ENCODE measurements at places on chromosomes 3 and 15.

DNA sequence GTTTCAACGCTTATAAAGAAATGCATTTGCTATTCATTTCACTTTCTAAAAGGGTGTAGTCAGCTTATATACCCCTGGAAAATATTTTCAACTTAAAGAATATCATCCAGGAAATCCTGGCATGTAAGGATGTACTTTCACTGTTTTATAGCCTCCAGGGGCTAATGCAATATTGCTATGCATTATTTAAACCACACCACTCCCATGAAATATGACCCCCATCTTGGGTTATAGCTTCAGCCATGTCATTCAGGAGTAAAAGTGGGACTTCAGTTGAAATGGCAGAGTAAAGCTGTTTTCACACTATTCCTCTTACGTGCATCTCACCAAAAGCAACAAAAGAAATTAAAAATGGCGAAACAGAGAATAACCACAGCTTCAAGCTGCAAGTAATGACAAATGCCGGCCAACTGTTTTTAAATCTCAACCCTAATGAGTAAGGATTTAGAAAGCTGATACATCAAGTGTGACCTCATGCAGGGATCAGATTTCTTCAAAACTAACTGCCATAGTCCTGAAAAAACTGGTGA is 84.5 kb downstream of the COL6A6 start:
- DNase-seq, result no peak

DNA sequence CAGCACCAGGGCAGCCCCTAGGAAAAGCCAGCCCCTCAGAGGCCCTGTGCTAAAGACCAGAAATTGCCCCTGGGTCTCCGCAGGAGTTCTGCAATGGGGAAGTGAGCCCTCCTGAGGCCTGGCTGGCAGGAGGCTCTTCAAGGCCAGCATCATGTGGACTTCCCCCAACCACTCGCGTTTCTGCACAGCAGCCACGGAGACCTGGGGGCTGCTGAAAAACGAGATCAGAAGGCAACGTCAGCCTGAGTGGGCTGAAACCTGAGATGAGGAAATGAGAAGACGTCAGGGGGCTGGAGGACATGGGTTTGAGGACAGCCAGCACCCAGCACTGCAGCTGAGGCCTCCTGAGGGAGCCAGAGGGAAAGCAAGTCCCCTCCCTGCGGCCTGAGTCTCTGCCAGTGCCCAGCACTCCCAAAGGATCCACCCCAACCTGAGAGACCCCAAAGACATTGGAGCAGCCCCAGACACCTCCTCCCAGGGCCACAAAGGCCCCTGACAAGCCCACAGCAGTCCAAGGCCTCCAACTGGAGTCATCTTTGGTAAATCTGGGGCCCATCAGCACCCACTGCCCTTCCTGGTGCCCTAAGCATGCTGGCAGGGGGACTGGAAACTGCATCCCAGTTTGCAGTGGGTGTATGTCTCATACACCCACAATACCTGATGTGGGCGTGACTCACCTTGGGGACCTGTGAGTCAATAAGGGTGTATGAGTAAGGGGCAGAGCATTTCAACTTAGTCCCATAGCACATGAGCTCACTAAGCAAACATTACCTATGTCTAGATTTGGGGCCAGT is 29.2 kb upstream of the CYP11A1 start:
- no peak for DNase-seq

GRCh38 chr3:26104851-26105251 is 315.0 kb downstream of the OXSM start:
- no peak for DNase-seq

DNA sequence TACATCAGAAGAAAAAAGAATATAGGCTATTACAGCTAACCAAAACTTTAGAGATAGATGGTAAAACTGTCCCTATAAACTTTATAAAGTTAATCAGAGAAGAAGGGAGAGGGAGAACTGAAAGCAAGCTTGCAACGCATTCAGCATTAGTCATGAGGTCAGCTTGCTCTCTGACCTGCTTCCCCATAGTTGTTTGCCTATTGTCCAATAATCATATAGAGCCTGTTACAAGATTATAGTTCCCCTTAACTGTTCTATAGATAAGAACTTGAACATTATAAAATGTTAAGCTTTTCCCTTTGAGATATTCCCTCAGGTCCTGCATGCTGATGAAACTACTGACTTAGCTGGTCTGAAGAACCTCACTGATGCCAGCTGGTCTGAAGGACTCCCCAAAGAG is 74.5 kb downstream of the CPNE4 start:
- no peak for DNase-seq

DNA sequence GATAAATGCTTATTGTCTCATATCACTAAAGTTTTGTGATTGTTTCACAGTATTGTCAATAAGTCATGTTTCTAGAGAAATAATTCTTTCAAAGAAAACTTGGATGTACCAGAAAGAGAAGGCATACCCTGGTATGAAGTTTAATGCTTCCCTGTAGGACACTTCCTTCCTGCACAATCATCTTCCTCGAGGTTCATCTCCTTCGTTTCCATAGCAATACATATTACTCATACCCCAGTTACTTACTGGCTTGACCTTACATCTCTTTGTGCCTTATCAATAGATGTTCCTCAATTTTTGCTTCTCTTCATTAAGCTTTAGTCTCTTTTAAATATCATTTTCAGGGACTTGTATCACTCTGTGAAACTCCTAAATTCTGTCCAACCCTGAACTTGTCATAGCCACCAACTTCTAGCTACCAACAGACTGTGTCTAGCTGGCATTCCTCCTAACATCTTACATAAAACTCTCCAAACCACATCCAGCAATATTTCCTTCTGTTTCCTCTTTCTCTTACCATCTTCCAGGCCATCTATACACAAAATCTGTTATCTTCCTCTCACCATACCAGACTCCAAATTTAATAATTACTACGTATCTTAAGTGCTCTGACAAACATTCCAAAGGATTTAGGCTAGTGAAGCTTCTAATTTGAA is 134.3 kb downstream of the GADL1 start:
- no peak for DNase-seq

- no peak for DNase-seq
Observed at GRCh38 chr3:188053036-188053340, 101.0 kb upstream of the LPP start.

DNA sequence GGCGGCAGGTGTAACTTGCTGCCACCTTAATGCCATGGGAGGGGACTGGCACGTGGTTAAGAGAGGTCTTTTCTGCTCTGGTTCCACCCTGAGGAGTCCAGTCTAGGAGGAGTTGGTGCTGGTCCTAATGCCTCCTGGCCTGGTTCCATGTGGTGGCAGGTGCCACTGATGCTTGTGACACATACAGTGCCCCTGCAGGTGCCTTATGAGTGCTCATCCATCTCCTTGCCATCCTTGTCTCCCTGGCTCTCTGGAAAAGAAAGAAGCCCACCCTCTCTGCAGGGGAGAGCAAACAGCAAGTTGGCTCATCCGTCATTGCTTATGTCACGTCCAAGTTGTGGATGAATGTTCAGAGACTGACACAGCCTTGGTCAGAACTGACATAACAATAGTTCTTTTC is 175.8 kb upstream of the DPH6 start:
- no peak for DNase-seq

DNA sequence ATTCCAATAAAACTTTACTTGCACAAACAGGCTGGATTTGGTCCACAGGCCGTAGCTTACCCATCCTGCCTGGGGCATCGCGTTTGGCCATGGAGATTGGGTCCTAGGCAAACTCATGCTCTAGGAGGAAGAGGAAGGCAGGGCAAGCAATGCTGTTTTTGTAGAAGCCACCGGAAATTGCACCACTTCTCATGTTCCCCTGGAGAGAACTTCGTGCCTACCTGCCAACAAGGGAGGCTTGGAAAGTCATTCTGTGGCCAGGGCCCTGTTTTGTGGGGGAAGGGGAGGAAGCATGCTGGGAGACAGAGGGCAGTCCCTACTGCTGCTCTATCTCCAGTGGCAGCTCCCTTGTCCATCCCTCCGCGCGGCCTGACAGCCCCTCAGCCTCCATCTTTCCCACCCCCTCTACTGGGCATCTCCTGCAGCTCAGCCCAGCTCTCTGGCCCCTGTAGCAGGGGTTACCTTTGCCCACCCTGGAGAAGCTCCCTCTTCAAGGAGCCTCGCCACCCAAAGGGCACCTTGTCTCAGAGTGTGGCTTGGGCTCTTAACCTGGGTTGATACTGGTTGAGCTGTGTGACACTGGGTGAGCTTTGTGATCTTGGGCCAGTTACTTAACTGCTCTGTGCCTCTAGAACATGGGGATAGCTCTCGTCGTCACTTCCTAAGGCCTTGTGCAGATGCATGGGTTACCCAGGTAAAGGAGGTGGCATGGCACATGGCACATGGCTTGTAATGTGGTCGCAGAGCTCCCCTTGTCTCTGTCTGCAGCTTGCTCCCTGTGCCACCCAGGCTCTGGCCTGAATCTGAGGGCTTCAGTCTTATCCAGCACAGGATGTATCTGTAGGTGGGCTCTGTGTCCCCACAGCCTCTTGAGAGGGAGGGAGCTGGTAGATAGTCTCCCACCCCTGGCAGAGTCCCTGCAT is 6.1 kb downstream of the ABTB1 start:
- DNase-seq, result no peak

DNA sequence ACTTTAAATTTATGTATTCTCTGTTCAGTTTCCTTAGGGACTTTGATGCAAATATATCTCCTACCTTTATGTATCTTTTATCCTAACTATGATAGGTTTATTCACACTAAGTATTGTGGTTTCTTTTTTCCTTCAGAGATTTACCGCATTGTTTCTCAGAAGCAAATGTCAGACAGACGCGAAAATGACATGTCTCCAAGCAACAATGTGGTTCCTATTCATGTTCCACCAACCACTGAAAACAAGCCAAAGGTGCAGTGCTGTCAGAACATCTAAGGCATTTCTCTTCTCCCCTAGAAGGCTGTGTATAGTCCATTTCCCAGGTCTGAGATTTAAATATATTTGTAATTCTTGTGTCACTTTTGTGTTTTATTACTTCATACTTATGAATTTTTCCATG is 18.3 kb downstream of the RAB11A start:
- DNase-seq, result peak; percentile 69

GRCh38 chr3:105174017-105174615 is 192.6 kb upstream of the ALCAM start:
- no peak for DNase-seq

DNA sequence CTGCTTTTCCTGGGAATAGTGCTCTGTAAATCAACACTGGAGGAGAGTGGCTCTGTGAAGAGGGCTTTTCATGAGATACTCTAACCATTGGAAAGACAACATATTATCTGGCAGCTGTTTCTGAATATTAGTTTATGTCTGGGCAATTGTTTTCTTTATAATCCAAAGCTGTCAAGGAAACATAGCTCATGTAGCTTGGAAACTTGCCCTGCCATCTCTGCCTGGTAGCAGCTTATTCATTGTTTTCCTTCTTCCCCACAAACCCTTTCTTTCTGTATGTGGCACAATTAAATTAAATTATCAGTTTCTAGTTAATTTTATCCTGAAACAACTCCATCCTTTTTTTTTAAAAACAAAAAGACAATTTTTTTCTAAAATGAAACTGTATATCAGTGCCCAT is 160.0 kb downstream of the EDEM1 start:
- DNase-seq, result no peak

GRCh38 chr3:98038876-98039275 is 3.8 kb upstream of the GABRR3 start:
- DNase-seq, result no peak

DNA sequence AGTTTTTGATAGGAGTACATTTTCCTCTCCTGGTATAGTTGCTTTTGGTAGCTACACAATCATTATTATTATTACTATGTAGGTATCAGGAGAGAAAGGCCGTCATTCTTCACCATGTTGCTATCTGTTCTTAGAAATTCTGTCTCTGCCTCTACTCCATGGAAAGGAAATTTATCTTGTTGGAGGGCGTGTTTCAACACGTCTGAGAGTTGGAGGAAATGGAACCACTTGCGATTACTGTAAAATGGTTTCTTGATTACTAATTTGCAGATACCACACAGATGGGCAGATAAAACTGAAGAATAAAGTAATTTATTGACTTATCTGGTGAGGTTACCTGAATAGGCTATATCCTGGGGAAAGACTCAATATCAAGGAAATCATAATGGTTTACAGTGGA is 488.4 kb downstream of the NR2F2 start:
- no peak for DNase-seq

GRCh38 chr15:77870195-77871065 is 207.1 kb downstream of the TBC1D2B start:
- DNase-seq, result no peak

GRCh38 chr3:13109516-13109915 is 36.3 kb upstream of the IQSEC1 start:
- no peak for DNase-seq

DNA sequence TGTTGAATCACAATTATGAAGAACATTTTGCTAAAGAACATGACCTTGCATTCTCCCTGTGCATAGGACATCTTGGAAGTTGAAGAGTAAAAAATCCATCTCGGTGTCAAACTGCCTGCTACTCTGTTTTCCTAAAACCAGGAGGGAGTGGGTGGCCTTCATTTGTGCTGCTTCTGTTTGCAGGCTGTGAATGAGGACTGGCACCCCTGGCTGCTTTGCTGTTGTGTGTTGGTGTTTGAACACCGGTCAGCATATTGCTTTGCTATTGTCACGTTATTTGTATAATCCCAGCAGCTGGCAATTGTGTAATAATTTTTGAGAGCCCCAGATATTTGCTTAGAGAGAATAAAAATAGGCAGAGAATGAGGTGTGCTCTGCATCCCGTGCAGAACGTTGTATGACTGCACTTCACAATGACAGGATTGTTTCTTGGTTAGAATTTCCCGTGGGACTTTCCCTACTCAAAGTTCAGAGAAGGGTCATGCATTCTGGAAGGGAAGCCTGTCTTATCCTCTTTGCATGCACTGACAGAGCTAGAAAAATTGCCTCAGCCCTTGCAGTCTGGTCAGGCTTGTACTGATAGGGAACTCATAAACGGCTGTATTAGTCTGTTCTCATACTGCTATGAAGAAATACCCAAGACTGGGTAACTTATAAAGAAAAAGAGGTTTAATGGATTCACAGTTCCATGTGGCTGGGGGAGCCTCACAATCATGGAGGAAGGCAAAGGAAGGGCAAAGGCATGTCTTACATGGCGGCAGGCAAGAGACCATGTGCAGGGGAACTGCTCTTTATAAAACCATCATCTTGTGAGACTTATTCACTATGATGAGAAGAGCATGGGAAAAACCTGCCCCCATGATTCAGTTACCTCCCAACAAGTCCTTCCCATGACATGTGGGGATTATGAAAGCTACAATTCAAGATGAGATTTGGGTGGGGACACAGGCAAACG is 16.3 kb downstream of the SV2B start:
- no peak for DNase-seq
